ENCODE measurements at places on chromosomes 7 and 10.

GRCh38 chr10:60649485-60650377 lies 128.5 kb upstream of the CDK1 start:
- no peak for DNase-seq

DNA sequence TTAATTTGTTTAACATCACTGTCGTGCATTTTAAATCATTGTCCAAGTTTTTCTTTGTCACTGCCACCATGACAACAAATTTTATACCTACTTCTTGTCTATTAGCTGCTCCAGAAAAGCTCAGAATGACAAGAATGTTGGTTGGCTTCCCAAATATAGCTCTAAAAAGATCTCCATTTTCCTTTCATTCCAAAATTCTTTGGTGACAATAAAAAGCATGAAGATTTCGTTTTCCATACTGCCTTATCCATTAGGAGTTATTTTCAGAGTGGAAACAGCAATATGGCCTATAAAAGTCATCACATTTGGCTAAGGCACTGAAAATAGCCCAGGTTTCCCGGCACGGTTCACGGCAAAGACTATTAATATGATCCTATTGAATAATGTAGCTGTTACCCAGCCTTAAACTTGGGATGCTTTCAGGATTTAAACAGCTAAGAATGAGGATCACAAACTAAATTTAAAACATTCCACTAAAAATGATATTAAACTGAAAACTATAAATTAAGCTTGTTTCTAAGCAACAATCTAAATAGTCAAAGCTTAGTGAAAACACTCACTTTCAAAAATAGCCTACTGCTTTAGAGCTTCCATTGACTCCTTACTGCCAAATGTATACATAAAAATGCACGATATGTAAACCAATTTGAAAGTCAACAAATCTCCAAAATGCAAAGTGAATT lies 2.7 kb downstream of the CTTNBP2 start:
- no peak for DNase-seq

GRCh38 chr7:98210513-98211220 lies 572 bp upstream of the BHLHA15 start:
- DNase-seq, result no peak

DNA sequence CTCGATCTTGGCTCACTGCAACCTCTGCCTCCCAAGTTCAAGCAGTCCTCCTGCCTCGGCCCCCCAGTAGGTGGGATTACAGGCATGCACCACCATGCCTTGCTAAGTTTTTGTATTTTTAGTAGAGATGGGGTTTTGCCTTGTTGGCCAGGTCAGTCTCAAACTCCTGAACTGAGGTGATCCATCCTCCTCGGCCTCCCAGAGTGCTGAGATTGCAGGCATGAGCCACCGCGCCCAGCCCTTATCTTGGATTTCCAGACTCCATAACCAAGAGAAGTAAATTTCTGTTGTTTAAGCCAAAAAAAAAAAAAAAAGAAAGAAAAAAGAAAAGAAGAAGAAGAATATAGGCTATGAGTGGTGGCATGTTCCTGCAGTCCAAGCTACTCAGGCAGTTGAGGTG lies 53.3 kb upstream of the RABGEF1 start:
- DNase-seq, result no peak

GRCh38 chr10:50501924-50502452 lies 121.8 kb downstream of the SGMS1 start:
- DNase-seq, result peak; percentile 29

GRCh38 chr10:70333268-70333667 lies 49.2 kb downstream of the LRRC20 start:
- DNase-seq, result no peak
